Activated CD4-positive, alpha-beta T cell treated with anti-CD3 and anti-CD28 coated beads for 48 hours (primary cell): ENCODE measurements at places on chromosomes 7 and 10.

DNA sequence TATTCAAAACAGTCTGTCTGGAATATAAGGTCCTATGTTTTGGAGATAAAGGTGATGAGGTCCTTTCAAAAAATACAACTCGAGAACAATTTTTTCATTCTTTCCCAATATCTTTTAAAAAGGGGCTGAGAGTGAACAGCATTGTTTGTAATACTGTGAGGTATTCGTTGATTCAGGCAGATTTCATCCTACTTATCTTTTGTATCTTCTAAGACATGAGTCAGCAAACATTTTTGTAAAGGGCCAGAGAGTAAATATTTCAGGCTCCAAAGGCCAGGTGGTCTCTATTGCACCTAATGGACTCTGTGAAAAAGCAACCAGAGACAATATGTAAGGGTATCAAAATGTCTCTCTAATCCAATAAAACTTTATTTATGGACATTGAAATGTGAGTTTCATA is 8.1 kb upstream of the ANK3 start:
- DNase-seq, result no peak

DNA sequence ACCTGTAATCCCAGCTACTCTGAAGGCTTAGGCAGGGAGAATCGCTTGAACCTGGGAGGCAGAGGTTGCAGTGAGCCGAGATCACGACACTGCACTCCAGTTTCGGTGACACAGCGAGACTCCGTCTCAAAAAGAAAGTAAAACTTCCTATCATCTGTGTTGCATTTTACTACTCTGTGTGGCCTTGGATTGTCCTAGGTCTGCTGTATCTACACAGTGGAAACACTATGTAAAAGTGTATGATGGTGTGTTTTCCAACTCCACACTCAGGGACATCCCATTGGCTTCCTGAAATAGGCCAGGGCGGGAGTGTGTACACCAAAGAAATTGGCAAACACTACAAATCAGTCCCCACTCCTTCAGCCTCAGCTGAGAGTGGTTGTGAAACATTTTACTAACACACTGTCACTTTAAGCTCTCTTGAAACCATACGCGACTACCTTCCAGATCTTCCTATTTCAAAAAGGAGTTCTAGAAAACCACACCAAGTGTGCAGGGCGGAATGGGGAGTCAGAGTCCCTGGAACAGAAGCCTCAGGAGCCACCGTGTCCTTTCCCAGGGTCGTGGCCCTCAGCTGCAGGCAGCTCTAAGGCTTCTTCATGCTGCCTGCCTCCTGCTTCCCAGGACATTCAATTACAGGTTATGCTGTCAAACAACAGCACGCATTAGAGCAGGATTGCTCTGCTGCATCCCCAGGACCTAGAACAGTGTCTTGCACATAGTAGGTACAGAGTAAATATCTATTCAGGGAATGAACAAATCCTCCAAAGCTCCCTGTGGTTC is 275.4 kb downstream of the PARD3 start:
- no peak for DNase-seq

GRCh38 chr7:115749924-115750323 is 280.6 kb downstream of the TFEC start:
- DNase-seq, result no peak

DNA sequence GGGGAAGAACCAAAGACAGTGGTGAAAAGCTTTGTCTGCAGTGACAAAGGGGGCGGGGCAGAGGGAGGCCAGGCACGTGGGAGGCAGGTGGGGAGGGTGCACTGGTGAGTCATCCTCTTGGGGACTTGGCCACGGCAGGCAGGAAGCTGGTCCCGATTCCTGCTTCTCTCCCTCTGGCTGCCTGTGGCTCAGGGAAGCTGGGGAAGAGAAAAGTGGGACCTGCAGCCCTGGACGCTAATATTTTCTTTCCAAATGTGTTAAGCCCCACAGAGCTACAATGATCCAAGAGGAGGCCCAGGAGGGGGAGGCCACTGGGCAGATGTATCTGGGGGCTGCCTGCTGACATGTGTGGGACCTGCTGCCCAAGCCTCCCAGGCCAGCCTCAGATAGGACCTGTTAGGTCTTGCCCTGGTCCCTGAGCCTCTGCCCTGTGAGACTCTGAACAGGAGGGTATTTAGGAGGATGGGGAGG is 231.8 kb downstream of the KCNMA1 start:
- DNase-seq, result peak; percentile 31

DNA sequence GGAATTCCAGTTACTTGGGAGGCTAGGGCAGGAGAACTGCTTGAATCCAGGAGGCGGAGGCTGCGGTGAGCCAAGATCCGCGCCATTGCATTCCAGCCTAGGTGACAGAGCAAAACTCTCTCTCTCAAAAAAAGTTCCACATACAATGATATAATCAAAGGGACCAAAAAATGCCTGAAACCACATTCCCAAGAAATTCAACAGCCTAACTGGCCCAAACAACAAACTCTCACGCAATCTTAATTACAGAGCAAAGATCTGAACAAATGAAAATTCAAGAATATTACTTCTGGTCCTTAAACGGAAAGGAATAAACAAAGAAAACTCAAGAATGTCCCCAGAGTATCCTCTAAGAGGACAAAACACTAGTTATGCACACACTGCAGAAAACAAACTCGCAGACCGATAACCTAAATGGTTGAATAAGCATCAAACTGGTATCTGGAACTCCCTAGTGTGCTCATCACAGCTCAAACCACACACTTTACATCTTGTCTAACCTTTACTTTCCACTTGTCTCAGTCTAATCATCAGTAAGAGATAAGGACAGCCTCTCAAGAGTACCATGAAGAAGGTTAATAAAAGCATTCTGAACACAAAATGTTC is 3.7 kb downstream of the OGA start:
- DNase-seq, result no peak

GRCh38 chr10:7738536-7739407 is 35.7 kb downstream of the ITIH2 start:
- DNase-seq, result no peak

DNA sequence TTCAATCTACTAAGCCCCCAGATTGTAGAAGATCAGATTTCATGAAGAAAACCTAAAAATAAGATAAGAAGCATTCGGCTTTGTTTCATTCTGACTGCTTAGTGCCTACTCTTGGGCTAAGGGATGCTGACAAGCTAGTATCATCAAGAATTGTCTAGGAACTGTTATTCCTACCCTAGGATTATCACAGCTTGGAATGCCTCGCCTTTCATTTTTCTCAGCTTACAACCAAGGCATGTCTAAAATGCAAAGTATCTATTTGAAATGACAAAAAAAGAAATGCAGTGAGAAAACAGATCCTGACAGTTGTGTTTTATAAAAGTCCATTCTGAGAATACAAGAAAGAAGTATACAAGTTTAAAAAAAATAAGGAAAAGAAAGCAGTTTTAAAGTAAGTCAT is 441.0 kb downstream of the KCNMA1 start:
- DNase-seq, result no peak

DNA sequence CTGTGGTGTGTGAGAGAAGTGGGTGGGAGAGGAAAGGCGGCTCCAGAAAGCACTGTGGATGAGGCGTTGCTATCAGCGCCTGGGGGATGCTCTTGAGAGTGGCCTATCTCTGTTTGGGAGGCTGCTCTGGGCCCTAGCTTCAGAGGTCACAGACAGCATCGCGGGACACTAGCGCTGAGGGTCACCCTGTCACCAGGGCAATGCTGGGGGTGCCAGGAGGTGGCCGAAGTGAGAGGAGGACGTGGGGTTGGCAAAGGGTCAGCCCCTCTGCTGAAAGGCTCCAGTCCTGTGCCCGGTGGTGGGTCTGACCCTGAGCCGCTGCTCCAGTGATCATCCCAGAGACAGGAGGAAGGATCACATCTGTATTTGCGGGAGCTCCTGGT is 3.0 kb upstream of the TACR2 start:
- no peak for DNase-seq

GRCh38 chr10:65571011-65571570 is 1354.7 kb upstream of the LRRTM3 start:
- no peak for DNase-seq

DNA sequence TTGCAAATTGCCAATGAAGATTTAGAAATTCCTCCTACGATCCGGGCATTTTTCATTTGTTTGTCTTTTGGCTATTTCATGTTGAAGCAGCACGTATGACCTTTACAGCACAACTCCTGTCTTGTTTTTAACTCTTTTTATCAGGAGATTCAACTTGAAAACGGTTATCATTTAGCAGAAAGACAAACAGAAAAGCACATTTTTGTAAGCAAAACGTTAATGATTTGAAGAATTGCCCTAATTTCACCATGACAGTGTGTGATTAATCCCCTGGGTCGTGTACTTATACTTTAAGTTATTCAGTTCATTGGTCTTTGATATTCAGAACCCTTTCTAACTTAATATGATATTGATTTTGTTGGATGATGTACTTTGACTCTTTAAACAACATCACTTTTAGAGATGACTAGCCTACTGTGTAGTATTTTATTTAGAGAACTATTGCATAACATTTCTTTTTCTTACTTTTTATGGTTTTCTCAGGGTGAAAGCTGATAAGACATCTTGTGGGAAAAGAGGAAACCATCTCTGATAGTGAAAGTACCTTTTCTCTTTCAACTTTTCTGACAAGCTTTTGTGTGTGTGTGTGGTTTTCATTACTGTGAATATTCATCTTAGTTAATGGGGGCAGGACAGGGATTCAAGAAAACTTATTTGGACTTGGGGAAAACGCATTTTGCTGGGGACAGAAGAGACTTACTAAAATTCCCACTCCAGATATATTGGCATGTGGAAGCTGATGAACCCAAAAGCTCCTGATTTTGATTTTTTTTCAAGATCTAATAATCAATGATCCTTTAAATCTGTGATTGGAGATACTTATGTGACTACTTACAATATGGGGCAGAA is 8.1 kb downstream of the HHEX start:
- no peak for DNase-seq

DNA sequence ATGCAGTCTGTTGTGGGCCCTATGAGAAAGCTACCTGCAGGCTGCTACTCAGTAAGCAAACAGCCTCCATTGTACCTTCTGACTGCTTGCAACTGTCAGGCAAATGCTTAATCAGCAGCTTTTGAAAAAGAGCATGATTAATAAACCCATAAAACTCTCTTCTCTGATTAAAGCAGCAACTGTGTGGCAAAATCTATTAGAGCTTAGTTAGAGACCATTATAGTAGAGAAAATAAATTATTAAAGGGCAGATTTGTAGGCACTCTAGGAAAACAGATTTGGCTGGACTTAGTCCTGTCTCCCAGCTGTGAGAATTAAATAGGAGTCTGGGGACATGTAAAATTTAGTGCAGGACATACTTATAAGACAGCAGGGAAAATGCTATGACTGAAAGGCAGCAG is 132.5 kb upstream of the WNT16 start:
- DNase-seq, result no peak

DNA sequence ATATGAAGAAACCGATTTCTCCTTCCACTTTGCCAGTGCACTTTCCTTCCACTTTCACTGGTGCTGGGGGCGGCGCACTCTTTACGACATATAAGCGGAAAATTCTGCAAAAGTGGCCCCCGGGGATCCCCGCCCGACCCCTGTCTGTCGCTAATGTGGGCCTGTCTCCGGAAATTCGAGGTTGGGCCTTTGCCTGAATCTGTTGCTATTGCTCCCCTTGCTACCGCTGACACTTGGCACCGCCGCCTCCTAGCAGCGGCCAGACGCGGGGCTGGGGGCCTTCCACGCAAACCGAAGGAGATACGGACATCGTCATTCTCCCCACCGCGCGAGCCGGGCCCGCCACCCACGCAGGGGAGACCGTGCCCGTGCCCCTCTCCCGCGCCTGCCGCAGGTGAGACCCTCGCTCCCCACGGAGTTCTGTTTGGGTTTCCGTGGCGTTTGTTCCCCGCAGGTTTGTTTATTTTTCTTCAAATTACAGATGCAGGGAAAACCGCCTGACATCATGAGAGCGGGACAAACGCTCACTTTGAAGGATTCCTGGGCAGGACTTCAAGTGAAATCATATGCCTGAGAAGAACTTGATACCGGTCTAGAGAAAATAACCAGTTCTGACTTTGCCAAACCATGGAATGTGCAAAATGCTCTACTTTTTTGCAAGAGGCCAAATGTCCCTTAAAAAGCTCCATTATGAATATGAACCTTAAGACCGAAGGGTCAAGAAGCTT is 5.0 kb downstream of the TWIST1 start:
- no peak for DNase-seq

- DNase-seq, result no peak
These were observed 232.4 kb downstream of the ELMO1 start for GRCh38 chr7:37216156-37216852.

- no peak for DNase-seq
These were observed 38.5 kb downstream of the VIPR2 start for GRCh38 chr7:159105832-159106811.

DNA sequence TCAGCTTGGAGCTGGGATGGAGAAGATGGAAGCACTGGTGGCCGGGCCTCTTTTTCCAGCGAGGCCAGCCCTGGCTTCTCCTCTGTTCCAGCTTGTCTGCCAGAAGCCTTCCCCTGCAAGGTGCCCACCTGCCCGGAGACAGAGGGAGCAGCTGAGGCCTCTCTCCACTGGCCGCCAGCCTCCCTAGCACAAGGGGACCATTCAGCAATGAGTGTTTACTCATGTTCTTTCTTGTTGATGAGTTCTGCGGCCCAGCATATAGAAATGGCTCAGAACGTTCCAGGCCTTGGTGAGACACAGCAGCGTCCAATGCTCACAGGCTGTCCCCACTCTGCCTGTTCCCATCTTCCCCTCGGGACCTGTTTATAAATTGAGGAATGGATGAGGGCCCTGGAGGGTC is 47.3 kb downstream of the CHST3 start:
- no peak for DNase-seq

- DNase-seq, result no peak
These were observed 1.0 kb downstream of the NPM3 start for GRCh38 chr10:101781984-101782810.

- no peak for DNase-seq
These were observed 66.5 kb upstream of the SVIL start for GRCh38 chr10:29701306-29701705.

DNA sequence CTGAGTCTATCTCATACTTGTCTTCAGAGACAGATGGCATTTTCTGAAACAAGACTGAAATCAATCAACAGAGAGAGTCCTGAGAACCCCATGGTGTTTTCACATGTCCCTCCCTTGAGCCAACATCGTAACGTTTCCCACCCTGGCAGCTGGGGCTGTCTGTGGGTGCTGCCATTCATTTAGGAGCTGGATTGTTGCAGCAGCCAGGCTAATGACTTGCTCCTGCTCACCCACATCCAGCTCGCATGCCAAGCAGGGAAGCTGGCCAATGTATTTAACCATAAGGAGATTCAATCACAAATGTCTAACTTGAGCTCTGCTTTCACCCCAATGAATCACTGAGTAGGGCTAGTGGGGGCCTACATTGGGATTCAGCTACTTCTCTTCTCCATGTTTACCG is 146.1 kb downstream of the ADRA2A start:
- no peak for DNase-seq

DNA sequence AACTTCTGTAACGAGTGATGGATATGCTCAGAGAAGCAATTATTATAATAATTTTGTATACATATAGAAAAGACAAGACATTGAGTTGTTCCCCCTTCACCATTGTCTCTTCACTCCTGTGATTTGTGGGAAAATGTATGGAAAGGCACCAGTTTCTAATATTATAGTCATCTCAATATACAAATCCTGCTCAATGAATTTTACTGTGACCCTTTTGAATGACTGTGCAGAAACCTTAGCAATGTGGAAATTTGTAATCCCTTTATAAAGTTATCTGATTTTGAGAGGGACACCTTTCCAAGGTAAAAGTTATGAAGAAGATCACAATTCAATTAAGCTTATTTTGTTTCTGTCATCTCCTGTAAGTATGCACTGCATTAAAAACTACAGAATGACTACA is 74.3 kb upstream of the DKK1 start:
- no peak for DNase-seq

- DNase-seq, result no peak
These were observed 81.9 kb downstream of the BUB3 start for GRCh38 chr10:123236126-123236525.
